Muscle of arm (tissue), 14 donors: ENCODE measurements at places on chromosomes 4 and X.

DNA sequence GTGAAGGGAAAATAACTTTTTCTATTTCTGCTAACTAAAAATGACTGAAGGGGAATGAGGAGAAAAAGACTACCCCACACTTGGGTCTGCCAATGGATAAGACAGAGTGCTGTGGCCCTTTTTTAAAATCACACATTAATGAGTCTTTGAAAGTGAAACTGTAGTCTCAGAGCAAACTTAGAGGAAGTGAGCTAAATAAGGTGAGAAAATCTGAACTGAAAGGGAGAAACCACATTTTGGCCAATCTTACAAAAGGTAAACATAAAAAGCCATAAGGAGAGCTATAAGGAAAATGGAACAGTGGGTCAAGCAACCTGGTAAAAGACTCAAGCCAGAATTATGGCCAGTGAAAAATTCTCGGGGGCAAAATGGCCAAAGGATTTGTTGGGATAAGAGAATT, 755.1 kb upstream of the IGFBP7 start:
- DNase-seq, result no peak

GRCh38 chrX:32183066-32183465, 1028.3 kb downstream of the DMD start:
- DNase-seq, result no peak

- DNase-seq, result no peak
Observed at GRCh38 chr4:74112399-74113105, 13.6 kb upstream of the CXCL2 start.

DNA sequence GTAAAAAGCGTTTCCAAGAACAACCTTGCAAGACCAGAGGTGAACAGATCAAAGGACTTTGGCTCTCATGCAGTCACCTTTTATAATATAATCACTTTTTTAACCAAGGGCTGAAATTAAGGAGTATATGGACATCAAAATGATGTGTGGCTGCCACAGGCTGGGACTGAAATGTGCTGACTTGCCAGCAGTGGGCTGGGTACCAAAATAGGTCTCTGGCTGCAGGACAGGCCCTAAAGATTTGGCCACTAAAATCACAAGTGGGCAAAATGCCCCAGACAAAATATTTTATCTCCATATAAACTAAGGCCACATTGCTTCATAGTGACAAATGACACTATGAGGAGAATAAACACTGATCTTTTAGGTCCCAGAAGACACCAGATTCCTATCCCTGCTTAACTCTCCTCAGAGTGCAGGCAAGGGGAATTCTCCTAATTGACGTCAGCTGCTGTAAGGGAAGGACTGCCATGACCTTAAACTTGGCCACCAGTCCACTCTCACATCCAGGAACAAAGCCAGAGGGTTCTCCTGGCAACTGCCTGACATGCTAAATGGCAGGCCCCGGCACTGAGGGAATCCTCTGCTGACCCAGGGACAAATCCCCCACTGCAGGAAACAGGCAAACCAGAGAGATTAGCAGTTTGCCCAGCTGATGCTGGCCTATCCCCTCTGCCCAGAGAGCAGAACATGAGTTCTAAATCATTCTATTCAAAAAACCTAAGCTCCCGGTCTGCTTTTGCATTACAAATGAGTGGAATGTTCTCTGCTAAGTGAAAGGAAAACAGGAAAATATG, 155.8 kb downstream of the PPP3CA start:
- peak; percentile 83 for DNase-seq

DNA sequence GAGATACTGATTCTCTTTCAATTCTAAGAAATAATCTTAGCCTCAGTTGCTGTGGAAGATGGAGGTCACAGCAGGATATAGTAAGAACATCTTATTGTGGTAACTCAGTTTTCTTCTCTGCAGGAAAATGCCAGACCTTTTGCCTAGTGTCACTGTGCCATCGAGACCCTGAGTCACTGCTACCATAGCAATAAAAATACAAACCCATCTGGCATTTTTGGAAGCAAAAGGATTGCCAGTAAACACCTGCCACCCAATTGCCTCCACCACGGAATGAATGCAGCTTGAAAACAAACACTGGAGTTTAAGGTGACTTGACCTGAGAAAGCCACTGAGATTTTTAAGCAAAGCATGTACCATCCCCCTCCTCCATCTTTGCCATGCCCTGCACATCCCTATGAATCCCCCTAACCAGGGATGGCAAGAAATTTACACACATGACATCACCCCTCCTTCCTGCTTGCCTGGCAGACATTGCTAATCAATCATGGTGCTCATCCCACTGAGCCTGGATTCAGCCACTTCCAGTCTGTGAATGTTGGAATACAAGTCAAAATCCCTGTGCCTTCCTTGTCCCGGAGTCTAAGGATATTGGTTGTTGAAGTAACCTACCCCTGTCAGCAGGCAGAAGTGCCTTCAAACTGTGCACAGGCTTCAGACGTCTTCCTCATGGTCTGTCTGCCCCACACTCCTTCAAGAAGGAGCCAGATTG, 59.6 kb upstream of the MAMLD1 start:
- no peak for DNase-seq

DNA sequence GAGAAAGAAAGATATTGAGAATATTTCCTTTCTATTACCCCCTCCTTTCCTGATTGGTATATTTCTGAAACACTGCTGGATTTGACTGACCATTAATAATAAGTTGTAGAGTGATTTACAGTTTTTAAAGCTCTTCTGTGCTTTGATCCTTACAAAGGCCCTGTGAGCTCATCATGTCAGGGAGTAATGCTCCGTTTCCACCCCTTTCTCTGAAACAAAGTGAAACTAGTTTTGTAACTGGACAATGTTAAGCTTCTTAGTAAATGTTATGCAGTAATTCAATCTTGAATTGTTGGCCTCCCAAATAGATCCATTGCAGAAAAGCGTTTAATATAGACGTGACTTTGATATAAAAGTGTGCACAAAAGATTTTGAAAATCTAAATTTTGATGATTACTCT, 190.1 kb upstream of the GNPDA2 start:
- peak; percentile 35 for DNase-seq
